ENCODE measurements at places on chromosomes 12 and 14.

DNA sequence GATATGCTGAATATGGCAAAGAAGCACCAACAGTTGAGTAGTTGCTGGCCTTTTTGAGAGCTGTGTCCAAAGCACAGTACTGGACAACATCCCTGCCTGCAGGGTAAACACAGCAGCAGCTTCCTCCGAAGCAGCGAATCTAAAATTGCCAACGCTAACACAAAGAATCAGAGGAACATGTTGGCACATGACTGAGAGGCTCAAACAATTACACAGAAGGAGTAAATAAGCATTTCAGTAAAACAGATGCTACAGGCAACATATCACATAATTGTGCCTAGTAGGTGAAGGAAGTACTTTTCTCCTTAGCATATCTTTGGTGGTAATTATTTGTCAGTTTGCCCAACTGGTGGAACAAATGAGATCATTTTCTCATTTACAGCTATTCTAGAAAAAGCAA is 52.1 kb downstream of the KICS2 start:
- DNase-seq, result no peak

DNA sequence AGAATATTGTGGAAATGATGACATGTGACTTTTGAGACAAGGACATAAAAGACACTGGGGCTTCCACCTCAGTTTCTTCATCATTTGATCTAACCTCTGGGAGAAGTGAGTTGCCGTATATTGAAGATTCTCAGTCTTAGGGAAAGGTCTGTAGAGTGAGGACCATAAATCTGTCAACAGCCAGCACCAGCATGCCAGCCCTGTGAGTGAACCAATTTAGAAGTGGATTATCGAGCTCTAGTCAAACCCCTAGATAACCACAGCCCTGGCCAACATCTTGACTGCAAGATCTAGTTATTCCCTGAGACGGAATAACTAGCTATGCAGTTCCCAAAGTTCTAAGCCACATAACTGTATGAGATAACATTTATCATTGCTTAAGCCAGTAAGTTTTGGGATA is 108.8 kb upstream of the PTPRR start:
- no peak for DNase-seq

- no peak for DNase-seq
Observed at GRCh38 chr12:102543494-102544485, 63.4 kb upstream of the IGF1 start.

GRCh38 chr14:104196461-104197140 is 58.2 kb downstream of the KIF26A start:
- DNase-seq, result peak; percentile 78

DNA sequence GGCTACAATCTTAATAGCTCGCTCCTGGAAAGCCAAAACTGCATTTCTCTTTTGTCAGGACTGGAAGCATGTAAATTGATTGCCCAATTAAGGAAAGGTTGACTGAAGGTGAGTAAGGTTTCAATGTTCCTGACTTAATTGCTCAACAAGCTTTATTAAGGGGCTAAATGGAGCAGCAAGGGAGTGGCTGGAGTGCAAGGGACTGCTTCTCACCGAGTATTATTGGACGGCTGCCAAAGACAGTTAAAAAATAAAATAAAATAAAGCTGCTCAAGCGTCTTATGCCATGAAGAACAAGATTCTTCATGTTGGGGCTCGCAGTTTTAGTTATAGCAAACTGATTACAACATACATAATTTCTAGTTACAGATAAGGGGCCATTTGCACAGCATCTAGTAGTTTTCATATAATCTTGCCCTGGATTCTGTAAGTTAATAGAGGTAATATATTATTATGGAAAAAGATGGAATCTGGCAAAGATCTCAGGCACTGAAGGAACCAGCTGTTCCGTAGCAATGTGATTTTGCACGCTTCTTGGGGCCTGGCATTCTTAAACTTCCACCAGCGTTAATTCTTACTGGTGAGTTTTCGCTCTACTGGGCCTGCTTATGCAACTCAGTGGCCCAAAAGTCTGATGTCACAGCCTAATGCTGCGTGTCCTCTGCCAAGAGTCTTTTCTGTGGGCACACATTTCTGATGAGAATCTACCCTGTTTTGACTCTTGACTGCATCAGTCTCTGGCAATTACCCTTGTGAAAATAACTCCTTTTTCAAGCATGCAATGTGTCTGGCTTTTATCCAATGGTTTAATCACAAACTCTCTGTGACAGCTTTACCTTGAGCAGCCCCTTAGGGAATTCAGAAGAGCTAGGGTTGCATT is 108.5 kb downstream of the SLC38A1 start:
- DNase-seq, result peak; percentile 64

GRCh38 chr12:93990832-93991803 is 157.3 kb upstream of the PLXNC1 start:
- DNase-seq, result peak; percentile 34

- peak; percentile 11 for DNase-seq
Observed at GRCh38 chr14:93062890-93063289, 52.8 kb downstream of the ITPK1 start.

- DNase-seq, result no peak
Observed at GRCh38 chr14:100893228-100893601, 10.3 kb downstream of the RTL1 start.

GRCh38 chr12:23686095-23686494 is 263.4 kb downstream of the SOX5 start:
- no peak for DNase-seq

GRCh38 chr12:100820314-100820713 is 25.7 kb downstream of the ANO4 start:
- no peak for DNase-seq

DNA sequence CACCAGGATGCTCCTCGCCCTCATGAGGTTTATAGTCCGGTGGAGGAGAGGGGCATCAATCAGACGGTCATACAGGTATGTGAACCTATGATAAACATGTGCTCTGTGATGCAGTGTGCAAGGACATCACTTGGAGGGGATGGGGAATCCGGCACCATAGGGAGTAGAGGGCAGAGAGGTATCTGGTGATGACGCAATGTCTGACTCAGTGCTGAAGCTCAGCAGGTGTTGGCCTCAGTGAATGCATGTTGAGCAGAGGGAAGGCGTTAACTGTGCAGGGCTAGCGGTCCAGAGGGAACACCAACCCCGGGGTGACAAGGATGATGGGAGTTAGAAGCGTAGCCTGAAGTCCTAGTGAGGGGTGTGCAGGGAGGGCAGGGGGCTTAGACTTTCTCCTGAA is 200.9 kb downstream of the TMEM132C start:
- no peak for DNase-seq

DNA sequence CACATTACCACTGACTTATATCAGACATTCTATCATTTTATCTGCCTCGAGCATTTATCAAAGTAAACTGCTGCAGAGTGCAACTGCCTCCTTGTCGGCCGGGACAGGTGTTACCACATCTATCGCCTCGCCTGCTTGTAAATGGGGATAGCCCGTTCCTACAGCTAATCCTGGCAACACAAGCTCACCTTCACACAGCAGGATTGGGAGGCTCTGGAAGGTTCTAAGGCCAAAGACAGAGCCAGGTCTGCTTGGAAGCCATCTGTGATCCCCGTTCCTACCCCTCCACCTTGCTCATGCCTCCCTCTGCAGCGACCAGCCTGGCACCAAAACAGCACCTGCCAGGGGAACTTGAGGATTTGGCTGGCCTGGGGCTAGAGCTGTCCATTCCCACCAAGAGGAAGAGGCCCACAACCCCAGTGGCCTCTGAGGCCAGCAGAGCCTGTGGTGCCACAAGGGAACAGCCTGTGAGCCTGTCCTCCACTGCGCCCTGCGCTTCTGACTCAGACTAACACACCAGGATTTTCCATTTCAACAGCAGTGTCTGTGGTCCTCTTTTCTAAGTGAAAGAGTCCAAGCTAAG is 114.8 kb upstream of the DIO3 start:
- no peak for DNase-seq

DNA sequence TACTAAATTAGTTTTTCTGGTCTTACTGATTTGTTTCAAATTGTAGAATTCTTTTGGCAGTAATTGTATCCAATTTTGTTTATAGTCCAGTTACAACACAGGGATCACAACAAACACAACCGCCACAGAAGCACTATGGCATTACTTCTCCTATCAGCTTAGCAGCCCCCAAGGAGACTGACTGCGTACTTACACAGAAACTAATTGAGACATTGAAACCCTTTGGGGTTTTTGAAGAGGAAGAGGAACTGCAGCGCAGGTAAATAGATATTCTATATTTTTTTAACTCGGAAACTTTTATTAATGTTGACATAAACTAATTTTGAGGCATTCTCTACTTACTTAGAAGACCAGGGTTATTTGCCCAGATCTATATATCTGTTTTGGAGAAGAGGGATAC is 17.8 kb downstream of the PAPOLA start:
- DNase-seq, result no peak

GRCh38 chr12:57693317-57693658 is 644 bp upstream of the OS9 start:
- no peak for DNase-seq

DNA sequence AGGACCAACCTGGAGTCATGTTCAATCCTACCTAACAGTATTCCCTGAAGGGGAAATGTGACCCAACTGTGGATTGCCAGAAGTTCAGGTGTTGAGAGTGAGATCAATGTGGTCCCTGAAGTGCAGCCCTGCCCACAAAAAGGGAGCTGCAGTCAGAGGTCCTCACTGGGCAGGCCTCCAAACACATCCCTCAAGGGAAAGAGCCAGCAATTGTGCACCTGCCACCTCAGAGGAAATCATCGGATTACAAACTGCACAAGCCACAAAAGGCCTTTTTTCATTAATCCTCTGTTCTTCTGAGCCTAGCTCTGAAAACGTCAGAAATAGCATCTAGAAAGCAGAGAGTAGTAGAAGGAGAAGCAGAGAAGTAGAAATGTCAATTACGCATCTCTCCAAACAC is 10.8 kb upstream of the MDM1 start:
- no peak for DNase-seq

DNA sequence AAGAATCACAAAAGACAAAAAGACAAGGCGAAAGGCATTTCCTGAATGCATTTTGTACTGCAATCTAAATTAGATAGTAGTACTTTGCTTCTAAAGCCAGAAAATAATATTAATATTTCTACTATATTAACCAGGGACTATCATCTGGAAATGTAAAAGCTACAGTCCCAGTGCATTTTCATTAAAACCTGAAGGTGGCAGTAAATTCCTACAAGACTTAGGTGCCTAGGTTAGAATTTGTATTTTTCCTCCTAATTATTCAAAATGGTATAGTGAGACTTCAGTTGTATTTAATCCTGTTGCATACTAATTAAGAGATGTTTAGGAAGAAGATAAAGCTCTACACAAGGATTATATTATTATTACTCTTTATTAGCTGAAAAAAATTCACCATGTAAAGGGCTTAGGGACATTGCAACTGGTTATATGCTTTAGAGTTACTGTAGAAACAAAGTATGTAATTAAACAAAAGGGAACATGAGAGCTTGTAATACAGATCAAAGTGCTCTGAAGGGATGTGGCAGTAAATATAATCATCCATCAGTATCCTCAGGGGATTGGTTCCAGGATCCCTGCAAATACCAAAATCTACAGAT is 53.6 kb downstream of the BRMS1L start:
- peak; percentile 23 for DNase-seq

GRCh38 chr12:131167334-131167733 is 213.6 kb downstream of the ADGRD1 start:
- no peak for DNase-seq

DNA sequence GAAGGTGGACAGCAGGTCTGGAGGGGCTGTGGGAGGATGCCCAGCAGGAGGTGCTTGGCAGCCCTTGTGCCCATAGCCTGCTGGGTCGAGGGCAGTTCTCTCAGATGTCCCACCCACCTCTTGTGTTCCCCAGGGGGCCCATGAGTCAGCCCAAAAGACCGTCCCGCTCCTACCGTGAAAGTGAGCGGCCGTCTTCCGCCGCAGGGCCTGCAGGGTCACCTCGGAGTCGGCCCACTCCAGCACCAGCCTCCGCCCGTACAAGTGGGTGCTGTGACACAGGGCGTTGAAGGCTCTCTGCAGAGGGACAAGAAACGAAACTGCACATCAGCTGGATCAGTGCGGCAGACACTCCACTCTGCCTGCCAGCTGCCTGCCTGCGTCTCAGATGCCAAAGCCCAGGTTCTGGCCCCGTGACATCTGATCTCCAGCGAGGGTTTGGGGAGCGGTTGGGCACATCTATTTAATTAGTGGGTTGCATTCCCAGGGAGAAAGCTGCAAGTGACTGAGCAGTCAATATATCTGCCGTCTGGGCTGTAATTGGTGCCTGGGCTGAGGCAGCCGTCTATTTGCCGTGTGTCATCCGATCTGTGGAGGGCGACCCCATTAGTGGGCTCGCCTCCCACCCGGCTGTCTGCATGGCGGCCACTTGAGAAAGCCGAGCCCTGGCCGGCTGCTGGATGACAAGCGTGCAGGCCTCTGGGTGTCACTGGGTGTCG is 121.5 kb downstream of the RBM19 start:
- DNase-seq, result no peak

DNA sequence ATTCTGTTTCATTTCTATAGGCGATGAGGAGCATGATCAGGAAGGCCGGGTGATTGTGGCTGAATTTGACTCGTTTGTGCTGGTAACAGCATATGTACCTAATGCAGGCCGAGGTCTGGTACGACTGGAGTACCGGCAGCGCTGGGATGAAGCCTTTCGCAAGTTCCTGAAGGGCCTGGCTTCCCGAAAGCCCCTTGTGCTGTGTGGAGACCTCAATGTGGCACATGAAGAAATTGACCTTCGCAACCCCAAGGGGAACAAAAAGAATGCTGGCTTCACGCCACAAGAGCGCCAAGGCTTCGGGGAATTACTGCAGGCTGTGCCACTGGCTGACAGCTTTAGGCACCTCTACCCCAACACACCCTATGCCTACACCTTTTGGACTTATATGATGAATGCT is 1.9 kb downstream of the APEX1 start:
- DNase-seq, result no peak

GRCh38 chr14:76962303-76962660 is 66.2 kb downstream of the IRF2BPL start:
- no peak for DNase-seq

DNA sequence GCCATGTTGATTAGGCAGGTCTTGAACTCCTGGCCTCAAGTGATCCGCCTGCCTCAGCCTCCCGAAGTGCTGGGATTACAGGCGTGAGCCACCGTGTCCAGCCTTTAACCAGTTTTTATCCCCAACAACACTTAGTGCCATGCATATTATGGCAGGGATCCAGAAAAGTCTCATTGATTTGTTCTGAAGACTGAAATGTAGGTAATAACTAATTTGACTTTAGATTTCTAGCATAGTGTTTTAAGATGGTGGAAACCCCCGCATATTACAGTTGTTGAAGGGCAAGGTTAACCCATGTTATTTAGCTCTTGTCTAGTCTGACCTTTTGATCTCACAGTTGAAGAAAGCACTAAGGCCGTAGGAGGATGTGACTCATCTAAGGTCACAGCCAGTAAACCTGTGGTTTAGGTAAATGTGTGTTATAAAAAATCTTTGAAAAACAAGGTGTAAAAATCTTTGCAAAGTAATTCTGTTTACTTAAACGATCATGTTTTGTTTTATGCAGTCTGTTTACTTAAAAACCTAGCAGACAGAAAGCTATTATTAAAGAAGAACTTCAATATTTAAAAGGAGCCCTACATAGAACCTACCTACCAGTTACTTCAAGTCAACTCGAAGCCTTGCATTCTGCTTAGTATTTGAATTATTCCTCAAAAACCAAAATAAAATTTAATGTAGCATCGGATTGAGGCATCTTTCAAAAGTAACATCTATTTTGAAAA is 24.8 kb downstream of the BICDL1 start:
- DNase-seq, result no peak
